ENCODE measurements at places on chromosomes 2 and 18.

- DNase-seq, result no peak
These were observed 118.2 kb upstream of the THUMPD2 start for GRCh38 chr2:39897273-39897672.

DNA sequence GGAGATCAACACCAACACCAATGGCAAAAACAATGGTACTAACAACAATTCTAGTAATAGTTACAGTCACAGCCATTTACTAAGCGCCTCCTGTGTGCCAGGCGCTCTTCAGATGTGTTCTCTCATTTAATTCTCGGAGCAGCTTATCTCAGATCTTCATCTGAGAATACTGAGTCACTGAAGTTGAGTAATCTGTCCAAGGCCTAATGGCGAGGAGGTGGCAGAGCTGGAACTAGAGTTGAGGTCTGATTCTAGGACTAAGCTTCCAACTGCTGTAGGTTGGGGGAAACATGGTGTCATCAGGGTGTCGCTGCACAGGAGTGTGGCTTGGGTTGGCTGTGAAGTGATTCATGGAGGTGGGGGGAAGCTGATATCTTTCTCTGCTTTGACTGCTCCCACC is 156.1 kb downstream of the DYSF start:
- DNase-seq, result no peak

DNA sequence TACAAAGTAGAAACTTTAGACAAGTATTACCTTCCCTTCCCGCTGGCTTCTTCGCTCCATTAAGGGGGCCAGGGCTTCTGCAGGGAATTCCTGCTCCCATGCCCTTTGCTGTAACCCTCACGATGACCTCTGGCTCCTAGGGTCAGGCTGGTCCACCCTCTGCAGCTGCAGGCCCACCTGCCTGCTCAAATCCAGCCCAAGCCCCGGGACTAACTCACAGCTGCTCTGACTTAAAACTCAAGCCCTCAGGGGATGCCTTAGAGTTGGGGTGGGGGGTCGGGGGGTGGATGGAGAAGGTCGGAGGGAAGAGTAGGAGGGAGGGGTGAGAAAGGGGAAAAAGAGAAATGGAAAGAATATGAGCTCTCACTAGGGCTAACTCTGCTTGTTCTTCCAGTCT is 4.9 kb downstream of the IGFBP5 start:
- DNase-seq, result no peak

- no peak for DNase-seq
These were observed 80.3 kb downstream of the VAPA start for GRCh38 chr18:9994026-9994570.

- DNase-seq, result no peak
These were observed 4.5 kb upstream of the MYO5B start for GRCh38 chr18:50199346-50199855.

DNA sequence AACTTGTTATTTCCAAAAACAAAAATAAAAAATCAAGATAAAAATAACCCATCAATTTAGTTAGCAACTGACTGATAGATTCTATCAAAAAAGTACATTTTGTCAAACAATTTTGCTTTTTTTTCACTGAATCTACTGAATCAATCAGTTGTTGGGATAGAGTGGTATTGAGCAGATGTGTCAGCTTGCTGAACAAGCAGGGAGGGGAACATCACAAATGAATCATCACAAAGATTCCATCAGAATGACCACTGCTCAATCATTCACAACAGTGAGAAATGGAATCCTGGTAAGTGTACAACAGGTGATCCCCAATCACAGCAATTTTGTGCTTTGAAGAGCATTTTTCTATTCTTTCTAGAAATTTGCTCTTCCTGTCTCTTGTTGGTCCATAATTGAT is 12.3 kb upstream of the SLC14A2 start:
- no peak for DNase-seq

- no peak for DNase-seq
These were observed 67.5 kb upstream of the ZNG1B start for GRCh38 chr2:113370030-113370429.

DNA sequence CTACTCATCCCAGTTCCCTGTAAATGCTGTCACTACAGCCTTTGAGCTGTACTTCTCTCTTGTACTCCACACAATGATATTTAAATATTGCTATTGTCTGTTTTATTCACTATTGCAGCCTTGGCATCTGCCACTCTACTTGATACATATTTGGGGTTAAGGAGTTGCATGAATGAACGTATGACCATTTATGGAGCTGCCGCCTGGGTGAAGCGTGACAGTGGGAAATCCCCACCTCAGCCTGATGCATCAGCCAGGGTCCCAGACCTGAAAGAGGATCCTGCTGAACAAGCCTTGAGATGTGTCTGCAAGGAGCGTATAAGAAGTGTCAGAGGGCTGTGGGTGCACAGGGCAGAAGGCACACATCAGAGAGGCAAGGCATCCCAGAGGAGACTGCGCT is 39.1 kb downstream of the MRPL35 start:
- no peak for DNase-seq

GRCh38 chr18:13387855-13388548 is 169.4 kb downstream of the LDLRAD4 start:
- DNase-seq, result no peak

DNA sequence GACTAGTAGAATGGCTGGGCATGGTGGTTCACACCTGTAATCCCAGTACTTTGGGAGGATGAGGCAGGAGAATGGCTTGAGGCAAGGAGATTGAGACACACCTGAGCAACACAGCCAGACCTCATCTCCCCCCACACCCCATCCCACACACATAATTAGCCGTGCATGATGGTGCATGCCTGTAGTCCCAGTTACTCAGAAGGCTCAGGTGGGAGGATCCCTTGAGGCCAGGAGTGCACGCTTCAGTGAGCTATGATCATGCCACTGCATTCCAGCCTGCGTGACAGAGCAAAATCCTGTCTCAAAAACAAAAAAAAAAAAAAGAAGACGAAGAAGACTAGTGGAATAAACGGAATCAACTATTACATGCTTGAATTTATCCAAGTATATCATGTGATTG is 150.0 kb downstream of the STK39 start:
- DNase-seq, result no peak

GRCh38 chr2:138600732-138601457 is 99.3 kb downstream of the SPOPL start:
- DNase-seq, result no peak

GRCh38 chr2:71700041-71700657 is 246.8 kb downstream of the DYSF start:
- no peak for DNase-seq

GRCh38 chr2:203934711-203935438 is 1.7 kb upstream of the ICOS start:
- no peak for DNase-seq

GRCh38 chr2:232460171-232460570 is 4.2 kb downstream of the ALPI start:
- DNase-seq, result no peak

DNA sequence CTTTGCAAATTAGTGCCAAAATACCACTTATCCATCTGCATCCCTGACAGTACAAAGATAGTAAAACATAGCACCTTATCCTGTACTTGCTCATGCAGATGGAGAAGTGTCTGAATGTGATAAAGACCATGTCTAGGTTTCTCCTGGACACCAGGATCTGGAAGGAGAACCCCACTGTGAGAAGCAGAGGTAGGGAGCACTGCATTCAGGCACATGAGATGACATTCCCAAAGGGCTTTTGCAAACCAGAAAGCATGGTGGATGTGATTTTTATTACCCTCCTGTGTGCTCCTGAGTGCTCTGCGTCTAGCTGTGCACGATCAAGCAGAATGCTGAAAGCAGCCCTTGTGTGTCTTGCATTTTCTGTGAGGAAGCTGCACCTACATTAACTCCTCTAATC is 857.6 kb upstream of the ID2 start:
- no peak for DNase-seq

GRCh38 chr2:70514612-70515055 is 39.0 kb downstream of the TGFA start:
- DNase-seq, result no peak

DNA sequence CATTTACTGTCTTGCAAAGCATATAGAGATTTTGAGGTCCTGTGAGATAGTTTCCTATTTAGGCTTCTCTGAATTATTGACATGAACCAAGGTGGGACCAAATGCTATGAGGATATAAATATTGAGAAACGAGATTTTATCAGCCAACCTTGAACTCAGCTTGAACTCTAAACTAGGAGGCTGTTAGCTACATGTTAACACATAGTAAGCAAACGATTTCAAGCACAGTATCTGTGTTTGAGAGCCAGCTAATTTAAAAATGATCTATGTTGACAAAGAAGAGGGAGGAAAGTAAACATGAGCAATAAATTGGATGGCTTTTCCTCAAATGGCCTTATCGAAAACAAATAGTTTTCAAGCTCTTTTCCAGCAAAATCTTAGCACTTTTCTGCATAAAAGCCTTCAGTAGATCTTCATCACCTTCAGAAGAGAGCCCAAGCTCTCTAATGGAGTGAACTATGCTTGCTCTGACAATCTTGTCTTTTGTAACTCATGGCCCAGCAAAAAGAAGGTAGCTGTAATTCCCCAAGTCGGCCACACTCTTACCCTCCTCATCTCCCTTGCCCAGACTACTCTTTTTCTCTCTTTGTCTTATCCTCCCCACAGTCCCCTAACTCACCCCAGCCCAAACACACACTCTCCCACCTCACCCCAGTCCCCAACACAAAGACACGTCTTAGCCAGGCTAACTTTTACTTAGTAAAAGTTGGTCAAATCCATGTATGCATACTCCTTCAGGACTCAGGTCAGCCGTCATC is 14.7 kb downstream of the CD28 start:
- no peak for DNase-seq

GRCh38 chr2:225889452-225889851 is 489.9 kb downstream of the NYAP2 start:
- DNase-seq, result peak; percentile 21

- no peak for DNase-seq
These were observed 31.0 kb downstream of the TANC1 start for GRCh38 chr2:158999458-158999857.

DNA sequence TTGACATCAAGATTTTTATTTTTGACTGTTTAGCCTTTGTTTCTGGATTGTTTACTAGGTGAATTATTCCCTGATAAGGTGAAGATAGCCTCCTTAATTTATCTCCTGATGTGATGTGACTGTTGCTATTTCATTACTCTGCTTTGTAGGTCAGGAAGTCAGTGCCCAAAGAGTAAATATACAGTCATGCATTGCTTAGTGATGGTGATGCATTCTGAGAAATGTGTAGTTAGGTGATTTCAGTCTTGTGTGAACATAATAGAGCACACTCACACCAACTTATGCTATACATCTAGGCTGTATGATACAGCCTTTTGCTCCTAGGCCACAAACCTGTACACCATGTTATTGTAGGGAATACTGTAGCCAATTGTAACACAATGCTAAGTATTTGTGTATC is 102.4 kb upstream of the THUMPD2 start:
- DNase-seq, result no peak
